Non-pigmented ciliary epithelial cell (primary cell): ENCODE measurements at places on chromosomes 3 and 15.

GRCh38 chr3:170792471-170792870 is 77.5 kb downstream of the RPL22L1 start:
- no peak for DNase-seq

GRCh38 chr3:52177701-52178042 is 20.3 kb upstream of the ALAS1 start:
- no peak for DNase-seq

DNA sequence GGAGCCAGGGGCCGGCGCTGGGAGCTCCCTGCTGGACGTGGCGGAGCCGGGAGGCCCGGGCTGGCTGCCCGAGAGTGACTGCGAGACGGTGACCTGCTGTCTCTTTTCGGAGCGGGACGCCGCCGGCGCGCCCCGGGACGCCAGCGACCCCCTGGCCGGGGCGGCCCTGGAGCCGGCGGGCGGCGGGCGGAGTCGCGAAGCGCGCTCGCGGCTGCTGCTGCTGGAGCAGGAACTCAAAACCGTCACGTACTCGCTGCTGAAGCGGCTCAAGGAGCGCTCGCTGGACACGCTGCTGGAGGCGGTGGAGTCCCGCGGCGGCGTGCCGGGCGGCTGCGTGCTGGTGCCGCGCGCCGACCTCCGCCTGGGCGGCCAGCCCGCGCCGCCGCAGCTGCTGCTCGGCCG is 1.5 kb downstream of the SMAD6 start:
- no peak for DNase-seq

DNA sequence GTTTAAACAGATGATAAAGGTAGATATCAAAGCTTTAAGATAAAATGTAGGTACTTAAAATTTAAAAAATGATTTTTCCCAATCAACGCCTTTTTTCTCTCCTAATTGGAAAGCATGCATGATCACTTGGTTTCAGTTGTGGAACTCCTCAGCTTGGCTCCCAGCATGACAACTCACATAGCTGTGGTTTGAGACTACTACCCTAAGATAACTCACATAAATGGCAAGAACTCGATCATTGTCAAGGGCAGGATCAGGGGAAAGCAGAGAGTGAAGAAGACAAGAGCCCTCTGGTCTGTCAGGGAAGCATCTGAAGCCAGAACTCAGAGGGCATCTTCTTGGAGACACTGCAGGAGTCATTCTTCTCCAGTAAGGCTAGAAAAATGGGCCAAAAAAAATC is 516.7 kb downstream of the NTRK3 start:
- DNase-seq, result no peak
